ENCODE measurements at places on chromosomes 3 and 15.
A peak's percentile ranks its signal among the peaks of the same experiment; 100 is the strongest.

DNA sequence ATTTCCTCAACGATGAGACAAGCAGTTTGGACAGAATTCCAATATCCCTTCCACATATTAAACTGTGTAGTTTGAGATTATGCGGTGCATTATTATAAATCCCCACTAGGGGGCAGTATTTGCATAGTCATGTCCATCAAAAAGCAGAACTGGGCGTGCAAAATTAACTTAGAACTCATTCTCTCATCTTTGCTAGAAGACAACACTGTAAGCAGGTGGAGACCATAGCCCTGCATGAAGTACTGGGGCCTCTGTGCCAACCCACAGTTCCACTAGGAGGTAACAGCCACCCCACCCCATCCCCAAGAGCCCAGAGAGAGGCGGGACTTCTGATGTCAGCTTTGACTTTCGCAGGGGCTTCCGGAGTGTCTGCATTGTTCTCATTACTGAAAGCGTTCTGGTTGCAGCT lies 106.6 kb upstream of the TMC3 start:
- peak; percentile 75 for ATAC-seq

- no peak for ATAC-seq
Measured at GRCh38 chr15:47374222-47374621, 343.1 kb upstream of the SEMA6D start.

DNA sequence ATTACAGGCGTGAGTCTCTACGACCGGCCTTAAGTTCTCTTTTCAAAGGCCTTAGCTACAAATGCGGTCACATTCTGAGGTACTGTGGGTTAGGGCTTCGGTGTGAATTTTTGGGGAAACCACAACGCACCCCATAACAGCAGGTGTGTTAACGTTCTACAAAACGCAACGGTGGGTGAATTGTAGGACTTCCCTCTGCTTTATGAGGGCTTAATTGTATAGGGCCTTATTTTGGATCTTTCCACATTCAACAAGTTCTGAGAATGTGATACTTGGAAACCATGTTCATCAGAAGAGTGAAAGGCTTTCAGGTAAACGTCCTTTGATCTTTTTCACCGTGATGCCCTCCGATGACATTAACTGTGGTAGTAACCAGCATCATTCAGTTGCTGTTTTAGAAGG lies 998.6 kb upstream of the CFAP20DC start:
- ATAC-seq = no peak

DNA sequence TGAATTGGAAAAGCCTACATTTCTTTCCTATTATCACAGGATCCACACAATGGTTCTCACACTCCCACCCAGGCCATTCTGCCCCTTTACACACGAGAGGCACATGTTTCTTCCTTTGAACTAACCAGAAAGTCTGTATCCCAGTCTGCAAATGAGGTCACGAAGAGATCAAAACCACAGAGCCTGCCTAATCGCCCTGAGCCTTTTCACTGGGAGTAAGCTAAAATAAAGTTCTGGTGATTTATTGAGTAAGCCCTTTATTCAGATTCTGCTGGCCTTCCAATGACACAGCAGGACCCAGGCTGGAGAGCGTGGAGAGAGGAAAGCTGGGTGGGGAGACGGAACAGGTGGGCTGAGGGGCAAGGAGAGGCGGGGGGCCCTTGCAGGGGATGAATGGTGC lies 78.7 kb downstream of the ATP1B3 start:
- ATAC-seq = no peak

DNA sequence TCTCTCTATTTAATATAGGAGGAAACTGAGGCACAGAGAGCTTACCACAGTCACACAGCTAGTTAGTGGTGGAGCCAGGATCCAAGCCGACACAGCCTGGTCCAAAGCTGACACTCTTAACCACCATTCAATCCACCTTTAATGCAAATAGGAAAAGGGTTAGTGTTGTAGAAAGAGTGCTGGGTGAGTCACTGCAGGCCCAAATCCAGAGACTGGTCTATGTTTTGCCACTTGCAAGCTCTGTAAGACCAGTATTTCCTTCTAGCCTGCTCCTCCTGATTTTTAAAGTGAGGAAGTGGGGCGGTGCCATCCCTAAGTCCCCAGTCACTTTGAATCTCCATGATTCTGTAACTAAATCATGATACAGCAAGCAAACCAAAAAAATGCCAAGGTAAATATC lies 111.0 kb downstream of the MECOM start:
- ATAC-seq = no peak

DNA sequence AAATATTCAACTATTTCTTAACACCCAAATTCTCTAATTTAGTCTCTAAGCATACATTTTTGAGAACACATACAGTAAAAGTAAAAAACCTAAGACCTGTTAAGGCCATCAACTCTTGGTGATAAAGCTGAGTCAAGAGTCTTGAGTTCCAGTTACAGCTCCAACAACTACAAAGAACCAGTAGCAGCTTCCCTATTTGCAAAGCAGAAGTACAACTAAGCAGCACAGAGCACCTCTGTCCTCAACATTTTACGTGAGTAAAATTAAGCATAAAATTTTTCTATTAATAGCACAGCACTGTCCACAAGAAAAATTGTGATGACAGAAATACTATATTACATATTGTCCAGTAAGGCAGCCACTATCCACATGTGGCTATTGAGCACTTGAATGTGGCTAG lies 4.4 kb downstream of the PCOLCE2 start:
- ATAC-seq = no peak

DNA sequence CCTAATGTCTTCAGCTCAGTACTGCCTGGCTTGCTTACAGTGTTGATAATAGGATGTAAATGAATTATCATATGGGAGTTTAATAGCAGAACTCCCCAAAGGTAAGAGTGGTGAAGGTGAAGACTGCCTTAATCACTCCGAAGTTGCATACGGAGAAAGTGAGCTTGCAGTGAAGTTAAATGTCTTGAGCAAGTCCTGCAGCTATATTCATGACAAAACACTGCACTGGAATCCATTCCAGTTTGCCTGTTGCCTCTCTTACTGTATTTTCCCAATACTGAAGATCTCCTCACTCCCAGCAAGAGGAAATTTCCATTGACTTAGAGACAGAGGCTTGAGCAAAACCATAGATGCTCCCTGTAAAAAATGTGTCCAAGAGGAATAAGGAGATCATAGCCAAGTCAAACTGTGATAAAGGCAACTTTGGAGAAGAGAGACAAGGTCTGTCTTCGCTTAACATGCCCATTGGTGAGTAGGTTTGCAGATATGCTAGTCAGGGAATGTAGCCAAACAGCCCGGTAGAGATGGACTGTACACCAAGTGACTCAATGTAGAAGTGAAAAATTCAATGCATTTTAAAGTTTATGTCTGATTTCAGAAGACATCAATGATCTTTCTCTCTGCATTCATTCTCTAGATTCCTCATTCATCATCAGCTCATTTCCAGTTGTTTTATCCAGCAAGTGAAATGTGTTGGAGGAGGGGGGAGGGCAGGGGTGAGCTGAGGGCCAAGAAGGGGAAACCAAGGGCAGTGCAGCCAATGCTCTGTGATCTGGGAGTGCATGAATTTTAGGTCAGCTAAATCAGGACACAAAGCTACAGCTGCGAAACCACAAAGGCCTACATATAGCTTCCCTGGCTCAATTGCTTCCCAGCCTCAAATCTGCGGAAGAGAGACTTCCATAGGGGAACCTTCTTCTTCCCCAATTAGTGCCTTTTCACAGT lies 667.1 kb upstream of the NR2F2 start:
- ATAC-seq = no peak

GRCh38 chr15:43251185-43251870 lies 15.4 kb downstream of the TGM5 start:
- ATAC-seq = no peak

GRCh38 chr3:12708584-12709192 lies 44.8 kb upstream of the RAF1 start:
- peak; percentile 41 for ATAC-seq

- peak; percentile 35 for ATAC-seq
Measured at GRCh38 chr3:165339753-165340152, 143.6 kb upstream of the SLITRK3 start.

DNA sequence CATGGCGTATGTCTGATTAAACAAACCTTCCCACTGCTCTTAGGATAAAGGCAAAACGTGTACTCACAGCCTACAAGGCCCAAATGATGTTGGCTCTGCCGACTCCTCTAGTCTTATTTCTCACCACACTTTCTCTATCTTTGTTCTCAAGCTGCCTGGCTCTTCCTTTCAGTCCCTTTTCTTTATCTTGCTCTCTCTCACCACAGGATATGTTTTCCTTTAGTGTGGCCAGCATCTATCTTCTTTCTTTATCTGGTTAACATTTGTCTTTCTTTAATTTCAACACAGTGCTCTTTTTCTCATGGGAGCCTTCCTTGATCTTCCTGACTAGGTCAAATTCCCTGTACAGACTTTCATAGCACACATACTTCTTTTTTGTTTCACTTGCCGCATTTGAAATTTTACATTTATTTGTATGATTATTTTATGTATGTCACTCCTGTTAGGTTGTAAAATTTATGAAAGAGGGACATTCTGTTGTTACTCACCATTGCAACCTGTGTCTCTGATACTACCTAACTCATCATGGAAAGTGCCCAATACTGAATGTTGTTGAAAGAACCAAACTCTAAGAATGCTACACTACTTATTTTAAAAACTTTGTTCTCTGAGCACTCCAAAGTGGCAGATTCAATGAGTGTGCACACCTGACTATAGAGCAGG lies 328.9 kb upstream of the CBLB start:
- ATAC-seq = no peak

DNA sequence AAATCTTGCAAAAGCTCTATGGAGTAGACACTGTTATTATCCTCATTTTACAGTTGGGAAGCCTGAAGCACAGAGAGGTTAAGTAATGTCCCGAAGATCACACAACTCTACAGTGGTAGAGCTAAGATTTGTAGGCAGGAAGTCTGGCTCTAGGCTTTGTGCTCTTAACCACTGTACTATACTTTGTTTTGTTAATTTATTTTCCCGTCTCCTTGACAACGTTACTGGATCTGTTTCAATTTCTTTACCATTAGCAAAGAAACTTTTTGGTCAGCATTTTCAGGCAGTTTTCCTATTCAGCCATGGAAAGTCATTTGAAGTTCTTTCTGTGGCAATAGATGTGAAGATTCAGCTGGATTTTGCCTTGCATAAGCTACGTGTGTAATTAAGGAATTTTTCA lies 51.7 kb downstream of the OTOL1 start:
- ATAC-seq = no peak
